AG04450 (cell line): ENCODE measurements at places on chromosomes 12 and 14.
A peak's percentile ranks its signal among the peaks of the same experiment; 100 is the strongest.

DNA sequence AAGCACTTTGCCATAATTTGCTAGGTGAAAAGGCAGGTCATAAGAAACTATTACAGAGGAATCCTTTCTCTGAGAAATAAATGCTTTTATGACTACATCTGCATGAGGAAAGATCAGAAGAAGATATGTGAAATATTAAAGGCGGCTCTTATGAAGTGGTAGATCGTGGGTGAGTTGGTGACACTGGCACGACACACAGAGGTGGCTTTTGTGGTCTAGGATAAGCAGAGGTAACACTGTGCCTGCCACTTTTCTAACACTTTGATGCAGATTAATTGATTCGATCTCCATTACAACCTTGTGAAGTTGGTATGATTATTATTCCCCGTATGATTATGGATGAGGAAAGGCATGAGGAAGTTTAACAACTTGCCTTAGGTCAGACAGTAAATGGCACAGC is 60.0 kb upstream of the ELK3 start:
- DNase-seq, result no peak

DNA sequence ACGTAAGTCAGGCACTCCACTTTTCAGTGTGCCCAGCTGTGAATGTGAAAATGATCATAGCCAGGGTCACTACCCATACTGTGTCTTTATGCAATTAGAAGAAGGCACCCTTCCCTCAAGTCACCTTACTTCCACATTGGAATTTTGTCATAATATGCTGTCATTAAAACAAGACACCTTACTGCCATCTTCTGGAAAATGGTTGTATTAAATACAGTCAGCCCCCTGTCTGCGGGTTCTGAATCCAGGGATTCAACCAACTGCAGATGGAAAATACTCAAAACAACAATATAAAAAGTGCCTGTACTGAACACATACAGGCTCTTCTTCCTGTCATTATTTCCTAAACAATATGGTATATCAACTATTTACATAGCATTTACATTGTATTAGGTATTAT is 70.2 kb upstream of the TBX5 start:
- DNase-seq, result peak; percentile 11

GRCh38 chr14:36420149-36420687 is 99.8 kb upstream of the MBIP start:
- no peak for DNase-seq

DNA sequence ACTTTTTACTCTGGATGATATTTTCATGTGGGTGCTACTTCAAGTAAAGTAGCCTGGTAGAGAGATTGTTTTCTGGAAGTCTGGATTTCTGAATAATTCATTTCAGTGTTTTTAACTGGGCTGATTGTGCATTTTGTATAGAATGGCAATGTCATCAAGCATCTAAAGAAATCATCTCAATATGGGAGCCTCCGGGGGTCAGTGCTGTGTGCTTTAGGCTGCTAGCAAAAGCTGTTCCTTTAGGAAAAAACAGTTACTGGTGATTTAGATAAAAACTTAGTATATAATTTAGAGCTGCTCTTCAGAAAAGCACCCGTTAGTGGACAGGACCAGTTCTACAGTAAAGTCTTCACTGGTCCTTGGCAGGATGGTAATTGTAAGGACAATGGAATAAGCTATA is 5.1 kb downstream of the UBE3B start:
- no peak for DNase-seq

DNA sequence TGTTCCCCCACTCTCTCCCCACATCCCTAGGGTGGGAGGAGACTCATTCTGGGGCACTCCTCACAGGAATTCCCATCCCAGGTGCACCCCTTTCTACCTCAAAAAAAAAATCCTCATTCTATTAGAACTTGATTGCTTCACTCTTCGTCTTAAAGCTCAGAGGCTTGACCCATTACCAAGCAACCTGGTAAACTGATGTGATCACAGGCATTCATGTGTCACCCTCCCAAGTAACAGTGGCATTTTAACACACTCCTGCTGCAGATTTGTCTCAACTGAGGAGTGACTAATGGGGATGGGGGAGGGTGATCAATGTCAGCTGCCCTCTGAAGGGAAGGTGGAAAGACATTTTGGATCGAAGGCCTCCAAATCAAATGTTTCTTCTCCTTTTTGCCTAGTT is 78.1 kb upstream of the PTHLH start:
- no peak for DNase-seq

DNA sequence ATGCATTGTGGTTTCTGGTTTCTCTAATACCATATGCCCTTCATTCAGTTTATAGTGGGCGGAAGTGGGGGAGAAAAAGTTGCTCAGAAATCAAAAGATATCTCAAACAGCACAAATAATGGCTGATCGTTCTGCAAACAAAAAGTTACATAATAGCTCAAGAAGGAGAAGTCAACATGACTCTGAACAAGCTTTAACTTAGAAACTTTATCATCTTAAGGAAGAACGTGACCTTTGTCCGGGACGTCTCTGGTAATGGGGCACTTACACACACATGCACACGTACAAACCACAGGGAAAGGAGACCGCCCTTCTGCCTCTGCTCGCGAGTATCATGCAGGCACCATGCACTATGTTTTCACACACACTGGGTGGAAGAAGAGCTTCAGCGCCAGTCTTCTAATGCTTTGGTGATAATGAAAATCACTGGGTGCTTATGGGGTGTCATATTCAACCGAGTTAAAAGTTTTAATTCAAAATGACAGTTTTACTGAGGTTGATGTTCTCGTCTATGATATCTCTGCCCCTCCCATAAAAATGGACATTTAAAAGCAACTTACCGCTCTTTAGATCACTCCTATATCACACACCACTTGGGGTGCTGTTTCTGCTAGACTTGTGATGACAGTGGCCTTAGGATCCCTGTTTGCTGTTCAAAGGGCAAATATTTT is 4.7 kb downstream of the FOS start:
- DNase-seq, result no peak

- no peak for DNase-seq
Observed at GRCh38 chr14:67405771-67406170, 6.2 kb downstream of the PLEK2 start.

- DNase-seq, result no peak
Observed at GRCh38 chr14:103679351-103679750, 35.9 kb downstream of the XRCC3 start.

DNA sequence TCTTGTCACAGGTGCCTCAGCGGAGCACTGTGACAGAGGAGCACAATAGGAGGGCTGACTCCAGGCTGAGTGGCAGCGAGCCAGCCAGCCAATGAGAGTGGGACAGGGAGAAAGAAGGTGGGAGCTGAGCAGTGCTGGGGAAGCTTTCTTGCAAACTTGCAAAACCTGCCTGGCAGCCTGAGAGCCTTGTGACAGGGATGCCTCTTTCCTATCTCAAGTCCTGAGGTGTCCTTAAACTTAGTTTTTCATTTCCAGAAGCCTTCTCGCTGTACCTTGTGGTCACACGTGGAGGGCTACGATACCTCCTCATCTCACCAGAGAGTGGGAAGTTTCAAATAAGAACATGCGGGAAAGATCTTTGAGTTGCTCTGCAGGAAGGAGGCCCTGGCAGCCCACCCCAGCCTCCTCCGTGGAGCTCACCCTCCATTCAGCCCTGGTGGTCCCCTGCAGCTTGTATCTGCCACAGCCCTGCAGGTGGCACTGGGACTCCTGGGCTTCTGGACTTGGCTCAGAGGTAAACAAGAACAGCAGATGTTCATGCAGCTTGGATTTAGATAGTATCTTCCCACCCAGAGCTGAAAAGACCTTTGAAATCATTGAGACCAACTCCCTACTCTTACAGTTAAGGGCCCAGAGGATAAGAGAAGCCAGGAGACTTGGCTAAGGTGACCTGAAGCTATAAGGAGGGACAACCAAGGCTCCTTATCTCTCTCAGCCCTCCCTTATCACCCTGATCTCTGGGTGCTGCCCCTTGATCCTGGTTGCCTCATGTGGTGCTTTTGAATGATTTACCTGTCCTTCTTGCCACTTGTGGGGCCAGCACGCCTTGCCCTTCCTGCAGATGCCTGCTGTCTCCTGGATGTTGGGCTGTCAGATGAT is 153.5 kb upstream of the MAX start:
- no peak for DNase-seq

DNA sequence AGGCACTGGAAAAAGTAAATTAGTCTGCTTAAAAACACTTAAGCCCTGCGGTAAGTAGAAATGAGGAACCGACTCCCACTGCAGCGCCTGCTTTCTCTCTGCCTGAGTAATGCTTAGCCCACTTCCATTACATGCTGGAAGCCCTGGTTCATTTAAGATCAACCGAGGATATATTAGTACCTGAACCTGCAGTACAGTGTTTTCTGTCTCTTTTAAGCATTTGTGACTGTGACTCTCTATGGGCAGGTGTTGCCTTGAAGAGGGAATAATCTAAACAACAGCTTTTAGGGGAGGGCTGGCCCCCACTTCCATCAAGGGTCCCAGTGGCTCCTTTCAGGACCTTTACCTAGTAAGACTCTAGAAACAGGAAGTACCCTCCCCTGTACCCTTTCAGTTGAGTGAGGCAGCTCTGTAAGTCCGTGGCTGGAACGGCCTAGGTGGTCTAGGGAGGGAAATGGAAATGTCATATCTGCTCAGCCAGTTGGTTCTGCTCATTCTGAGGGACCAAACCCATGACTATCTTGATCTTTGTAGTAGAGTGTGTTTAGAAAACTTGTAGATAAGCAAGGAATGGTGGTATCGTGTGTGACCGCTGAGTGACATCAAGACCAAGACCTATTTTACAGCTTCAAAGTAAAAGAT is 56.2 kb downstream of the FNTB start:
- no peak for DNase-seq

- DNase-seq, result no peak
Observed at GRCh38 chr12:64497903-64498302, 46.0 kb downstream of the TBK1 start.

- DNase-seq, result no peak
Observed at GRCh38 chr14:65549429-65549828, 136.9 kb downstream of the FUT8 start.
